Pancreas (tissue), 10 donors: ENCODE measurements at places on chromosomes 4 and X.

DNA sequence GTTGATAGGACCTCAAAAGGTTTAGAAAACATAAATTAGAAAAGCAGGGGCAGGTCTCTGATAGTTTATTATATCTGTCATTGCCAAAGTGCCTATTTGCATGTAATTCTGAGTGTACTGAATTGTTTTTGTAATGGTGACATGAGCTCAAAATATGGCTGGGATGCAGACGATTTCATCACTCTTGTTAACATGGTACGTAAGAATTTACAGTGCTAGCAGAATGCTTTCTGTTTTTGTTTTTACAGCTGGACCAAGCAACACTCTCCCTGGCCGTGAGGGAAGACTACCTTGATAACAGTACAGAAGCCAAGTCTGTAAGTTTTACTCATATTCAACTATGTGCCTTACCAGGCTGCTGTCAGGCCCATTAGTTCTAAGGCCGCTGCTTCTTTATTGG lies 58.1 kb downstream of the PHEX start:
- DNase-seq = no peak

DNA sequence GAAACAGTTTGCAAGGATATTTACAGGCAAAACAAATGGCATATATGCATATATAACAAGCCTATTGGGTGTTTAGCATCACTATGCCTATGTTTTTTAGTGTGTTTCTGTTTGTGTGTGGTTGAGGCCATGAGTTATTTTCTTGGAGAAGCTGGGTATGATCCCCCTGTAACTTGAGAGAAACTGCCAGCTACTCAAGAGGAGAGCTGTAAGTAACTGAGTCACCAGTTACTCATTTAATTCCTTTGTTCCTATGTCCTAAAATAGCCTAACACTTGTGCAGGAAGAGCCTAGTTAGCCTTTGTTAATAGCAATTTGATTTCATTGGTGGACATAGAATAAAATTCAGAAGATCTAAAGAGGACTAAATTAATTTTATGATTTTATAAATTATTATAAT lies 79.1 kb downstream of the PWWP3B start:
- DNase-seq = no peak

DNA sequence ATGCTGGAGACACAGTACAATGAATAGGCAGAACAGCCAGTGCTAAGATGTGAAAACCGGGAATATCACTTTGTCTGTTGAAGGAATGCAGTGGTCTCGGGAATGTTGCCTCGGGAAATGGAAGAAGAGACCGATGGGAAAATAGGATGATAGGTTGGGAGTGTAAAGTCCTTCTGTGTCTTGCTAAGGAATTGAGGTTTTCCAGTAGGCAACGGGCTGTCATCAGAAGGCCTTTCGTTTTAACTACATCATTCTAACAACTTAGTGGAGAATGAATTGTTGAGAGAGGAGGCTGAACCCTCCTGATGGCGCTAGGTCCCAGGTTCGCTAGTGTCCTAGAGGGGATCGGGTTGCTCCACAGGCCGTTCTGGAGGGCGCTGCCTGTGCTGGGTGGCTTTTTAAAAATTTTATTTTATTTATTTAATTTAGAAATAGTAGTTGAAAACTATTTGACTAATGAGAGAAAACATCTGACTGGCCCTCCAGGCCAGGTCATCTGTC lies 730 bp downstream of the VBP1 start:
- DNase-seq = no peak

- DNase-seq = no peak
Observed at GRCh38 chr4:99715286-99715685, 57.7 kb upstream of the C4orf54 start.

DNA sequence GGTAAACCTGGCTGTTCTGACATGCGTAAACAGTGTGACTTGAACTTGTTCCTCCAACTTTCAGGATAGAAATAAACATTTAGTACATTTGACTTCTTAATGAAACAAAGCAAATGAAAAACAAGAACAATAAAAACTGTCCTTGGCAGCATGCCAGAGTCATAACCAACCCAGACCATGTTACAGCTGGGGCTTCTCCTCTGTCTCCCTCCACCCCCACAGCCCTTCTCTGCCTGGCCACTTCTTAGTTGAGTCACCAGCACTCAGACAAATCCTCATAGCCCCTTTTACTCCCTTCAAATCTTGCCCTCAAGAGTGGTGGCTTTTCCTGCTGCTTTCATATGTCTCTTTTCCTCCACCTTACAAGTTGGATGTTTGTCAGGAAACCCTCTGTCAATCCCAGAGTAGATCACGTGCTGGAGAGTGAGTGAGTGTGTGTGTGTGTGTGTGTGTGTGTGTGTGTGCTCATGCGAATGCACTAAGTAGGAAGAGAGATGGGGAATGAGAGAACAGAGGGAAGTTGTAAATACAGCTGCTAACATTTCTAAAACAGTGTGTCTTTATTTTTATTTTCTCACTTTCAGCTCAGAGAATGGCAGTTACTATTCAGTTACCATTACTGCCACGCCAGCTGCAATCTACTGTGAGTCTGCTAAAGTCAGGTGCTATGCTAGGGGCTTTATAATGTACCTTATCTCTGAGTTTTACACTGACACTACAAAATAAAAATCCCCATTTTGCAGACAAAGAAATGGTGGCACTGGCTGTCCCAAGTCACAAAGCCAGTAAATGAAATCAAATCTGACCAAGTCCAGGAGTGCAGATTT lies 15.0 kb downstream of the SCARB2 start:
- peak; percentile 61 for DNase-seq

- DNase-seq = no peak
Observed at GRCh38 chrX:65127842-65128241, 151.6 kb upstream of the ZC4H2 start.

GRCh38 chrX:38717871-38718270 lies 83.4 kb upstream of the MID1IP1 start:
- no peak for DNase-seq

DNA sequence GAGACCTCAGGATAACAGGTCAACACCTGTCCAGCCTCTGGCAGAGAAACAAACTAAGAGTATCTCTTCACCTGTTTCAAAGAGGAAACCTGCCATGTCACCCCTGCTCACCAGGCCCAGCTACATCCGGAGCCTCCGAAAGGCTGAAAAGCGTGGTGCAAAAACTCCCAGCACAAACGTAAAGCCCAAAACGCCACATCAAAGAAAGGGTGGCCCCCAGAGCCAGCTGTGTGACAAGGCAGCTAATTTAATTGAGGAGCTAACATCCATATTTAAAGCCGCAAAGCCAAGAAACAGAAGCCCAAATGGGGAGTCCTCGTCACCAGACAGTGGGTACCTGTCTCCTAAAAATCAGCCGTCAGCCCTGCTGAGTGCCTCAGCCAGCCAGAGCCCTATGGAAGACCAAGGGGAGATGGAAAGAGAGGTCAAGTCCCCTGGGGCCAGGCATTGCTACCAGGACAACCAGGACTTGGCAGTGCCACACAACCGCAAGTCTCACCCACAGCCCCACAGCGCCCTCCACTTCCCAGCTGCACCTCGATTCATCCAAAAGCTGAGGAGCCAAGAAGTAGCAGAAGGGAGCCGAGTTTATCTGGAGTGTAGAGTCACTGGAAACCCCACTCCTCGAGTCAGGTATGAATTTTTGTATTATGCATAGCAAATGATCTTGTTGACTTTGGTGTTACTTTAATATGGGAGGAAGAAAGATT lies 15.1 kb downstream of the PALLD start:
- no peak for DNase-seq

DNA sequence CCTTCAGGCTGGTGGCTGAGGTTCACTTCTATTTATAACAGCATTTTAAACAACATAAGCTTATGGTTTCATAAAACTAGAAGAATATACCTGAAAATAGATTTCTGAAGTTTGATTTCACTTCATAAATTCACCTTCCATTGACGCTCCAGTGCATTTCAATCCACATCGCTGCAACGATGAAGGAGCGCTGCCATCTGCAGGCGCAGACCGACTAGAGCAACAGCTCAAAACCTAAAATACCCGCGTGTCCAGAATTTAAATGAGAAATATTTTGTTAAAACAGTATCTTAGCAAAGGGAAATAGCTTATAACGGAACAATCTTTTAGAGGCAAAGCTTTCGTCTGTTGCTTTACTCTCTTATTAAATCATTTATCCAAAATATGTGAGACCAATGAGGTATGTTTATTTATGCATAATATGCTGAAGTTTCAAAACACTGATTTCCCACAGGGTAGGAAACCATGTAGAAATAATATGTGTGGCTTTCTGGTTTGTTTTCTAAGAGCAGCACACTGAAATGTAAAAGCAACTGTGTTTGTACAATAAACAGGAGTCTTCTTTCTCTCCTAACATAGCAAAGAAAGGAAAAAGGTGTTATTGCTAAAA lies 816.4 kb upstream of the FRG1 start:
- DNase-seq = peak; percentile 16

DNA sequence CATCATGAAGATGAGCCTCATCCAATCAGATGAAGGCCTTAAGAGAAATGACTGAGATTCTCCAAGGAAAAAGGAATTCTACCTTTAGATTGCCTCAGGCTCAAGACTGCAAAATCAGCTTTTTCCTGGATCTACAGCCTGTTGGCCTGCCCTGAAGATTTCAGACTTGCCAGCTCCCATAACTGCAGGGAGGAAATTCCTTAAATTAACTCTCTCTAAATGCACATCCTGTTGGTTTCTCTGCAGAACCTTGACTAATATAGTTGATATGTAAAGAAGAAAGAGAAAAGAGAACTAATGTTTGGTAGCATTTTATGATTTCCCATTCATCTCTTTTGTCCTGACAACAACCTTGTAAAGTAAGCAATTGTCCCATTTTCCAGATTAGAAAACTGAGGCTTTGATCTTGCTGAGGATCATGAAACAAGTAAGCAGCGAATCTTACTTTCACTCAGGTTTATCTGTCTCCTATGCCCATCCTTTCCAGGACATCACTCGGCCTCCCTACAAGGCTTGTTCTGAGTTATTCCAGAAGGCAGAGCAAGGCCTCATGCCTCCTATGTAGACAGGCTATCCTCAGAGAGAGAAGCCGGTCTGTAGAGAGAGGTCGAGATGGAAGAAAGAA lies 115.0 kb upstream of the LDB2 start:
- no peak for DNase-seq

DNA sequence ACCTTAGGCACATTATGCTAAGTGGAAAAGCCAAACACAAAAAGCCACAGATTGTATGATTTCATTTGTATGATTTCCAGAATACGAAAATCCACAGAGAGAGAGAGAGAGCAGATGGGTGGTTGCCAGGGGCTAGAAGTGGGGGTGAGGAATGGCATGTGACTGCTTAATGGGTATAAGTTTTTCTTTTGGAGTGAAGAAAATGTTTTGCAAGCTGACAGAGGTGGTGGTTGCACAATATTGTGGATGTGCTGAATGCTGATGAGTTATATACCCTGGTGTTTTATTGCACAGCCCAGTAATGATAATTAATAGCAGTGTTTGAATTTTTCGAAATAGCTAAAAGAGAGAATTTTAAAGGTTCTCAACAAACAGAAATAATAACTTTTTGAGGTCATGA lies 386.1 kb upstream of the HS3ST1 start:
- DNase-seq = no peak

- DNase-seq = no peak
Observed at GRCh38 chr4:153090181-153090580, 114.1 kb upstream of the TRIM2 start.

GRCh38 chr4:2324891-2325290 lies 63.0 kb upstream of the MXD4 start:
- DNase-seq = no peak

- DNase-seq = no peak
Observed at GRCh38 chr4:172352356-172352755, 539.2 kb downstream of the GALNTL6 start.

DNA sequence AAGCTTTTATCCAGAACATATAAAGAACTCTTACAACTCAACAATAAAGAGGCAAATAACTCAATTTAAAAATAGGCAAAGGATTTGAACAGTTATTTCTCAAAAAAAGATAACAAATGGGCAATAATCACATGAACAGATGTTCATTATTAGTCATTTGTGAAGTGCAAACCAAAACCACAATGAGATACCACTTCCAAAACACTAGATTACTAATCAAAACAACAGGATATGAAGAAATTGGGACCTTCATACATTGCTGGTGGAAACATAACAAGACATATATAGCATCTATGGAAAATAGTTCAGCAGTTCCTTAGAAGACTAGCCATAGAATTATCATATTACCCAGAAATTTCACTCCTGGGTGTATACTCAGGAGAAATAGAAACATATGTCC lies 224.6 kb downstream of the FBXO8 start:
- no peak for DNase-seq

DNA sequence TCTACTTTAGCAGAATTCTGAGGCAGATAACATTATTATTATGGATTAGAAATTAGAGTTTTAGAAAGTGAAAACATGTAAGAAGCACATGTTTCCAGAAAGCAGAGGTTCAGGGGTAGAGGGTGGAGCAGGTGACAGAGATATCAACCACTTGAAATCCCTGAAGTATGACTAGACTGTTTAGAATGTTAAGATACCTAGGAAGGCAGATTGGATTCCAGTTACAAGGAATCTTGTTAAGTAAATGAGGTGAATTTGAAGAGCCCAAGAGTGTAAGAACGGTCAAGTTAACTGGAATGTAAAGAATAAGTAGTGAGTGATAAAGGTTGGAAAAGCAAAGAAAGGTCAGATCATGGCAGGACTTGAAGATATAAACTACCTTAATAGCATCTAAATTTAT lies 37.6 kb downstream of the ARSJ start:
- no peak for DNase-seq

GRCh38 chr4:5364406-5364805 lies 313.1 kb downstream of the STK32B start:
- DNase-seq = no peak

DNA sequence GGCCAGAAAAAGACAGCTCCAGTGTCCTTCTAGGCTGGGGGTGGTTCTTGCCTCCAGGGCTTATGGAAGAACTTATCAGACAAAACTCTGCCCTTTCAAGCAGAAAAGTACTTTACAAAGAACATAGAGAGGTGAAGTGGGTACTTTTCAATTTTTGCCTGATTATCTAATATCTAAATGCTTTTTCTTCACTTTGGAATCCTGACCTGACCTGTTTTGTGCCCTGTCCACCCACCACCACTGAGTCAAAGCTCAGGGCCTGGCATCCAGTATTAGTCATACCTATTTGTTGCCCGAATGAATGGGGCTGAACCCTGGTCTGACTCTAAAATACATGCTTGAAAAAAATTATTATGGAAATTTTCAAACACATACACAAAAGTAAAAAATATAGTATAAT lies 37.2 kb downstream of the RTL9 start:
- DNase-seq = no peak

- DNase-seq = no peak
Observed at GRCh38 chr4:60396341-60397049, 803.6 kb upstream of the ADGRL3 start.

DNA sequence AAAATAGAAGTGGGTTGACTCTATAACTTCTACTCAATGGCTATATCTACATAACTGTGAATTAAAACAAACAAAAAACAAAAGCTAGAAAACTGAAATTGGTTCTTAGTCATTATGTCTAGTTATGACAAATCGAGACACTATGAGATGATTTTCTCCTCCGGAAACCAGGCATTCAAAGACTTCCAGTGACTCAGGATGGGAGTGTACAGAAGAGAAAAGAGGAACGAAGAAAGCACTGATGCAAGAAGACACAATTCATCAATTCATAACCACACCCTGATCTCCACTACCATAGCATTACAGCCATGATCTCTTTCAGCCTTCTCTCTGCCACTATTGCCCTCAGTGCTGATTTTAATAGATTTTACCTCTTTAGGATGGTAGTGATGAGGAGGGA lies 253.6 kb downstream of the CBLL2 start:
- DNase-seq = no peak
